ENCODE measurements at places on chromosomes 3 and 15.

GRCh38 chr3:27976933-27977332 lies 254.8 kb upstream of the EOMES start:
- no peak for DNase-seq

- no peak for DNase-seq
Measured at GRCh38 chr3:158217992-158218391, 108.1 kb downstream of the RSRC1 start.

DNA sequence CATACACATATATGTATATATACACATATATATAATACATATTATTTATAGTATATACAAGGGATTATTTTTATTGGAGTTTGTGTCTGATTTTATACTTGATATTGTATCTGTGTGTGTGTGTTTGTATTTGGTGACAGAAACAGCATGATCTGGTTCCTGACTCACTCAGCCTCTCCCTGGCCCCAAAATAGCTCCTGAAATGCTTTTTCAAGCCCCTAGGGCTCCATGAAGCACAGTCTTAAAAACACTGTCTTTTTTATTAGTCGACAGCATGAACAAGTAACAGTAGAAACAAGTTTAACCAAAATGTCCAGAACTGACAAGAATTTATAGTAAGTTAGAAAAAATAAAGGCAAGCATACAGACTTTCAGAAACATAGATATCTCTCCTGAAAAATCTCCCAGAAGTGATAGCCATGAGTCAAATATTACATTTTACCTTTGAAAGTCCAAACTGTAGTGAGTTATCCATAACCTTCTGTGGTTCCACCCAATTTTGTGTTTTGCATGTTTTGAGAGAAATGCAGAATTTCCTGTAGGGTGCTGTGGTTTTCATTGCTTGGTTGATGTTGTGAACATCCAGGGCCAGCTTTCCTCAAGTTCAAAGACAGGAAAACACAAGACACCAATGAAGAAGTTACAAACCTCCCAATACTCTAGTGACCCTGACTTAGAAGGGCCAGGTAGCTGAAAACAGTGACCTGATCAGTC lies 98.5 kb upstream of the CCDC80 start:
- no peak for DNase-seq

DNA sequence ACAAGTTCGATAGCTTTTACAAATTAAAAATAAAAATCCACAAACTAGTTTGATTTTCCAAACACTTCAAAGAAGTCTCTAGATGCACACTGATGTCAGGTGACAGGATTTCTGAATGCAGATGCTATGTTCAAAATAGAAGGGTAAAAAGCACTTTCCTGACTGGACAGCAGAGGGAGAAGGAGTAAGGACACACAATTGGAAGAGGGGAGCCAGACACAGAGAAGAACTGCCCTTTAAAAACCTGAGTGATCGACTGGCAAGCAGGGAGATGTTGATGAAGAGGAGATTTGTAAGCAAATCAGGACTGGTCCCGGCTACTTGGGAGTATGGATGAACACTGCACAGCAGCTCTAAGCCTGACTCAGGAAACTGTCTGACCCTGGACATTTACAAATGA lies 612.8 kb downstream of the MAGI1 start:
- DNase-seq, result no peak

Measured in stimulated activated CD4-positive, alpha-beta T cell treated with anti-CD3 and anti-CD28 coated beads, TNF-alpha, amount 100 ng/mL, for 1 hour (primary cell).